ENCODE measurements at places on chromosomes 13 and 19.

DNA sequence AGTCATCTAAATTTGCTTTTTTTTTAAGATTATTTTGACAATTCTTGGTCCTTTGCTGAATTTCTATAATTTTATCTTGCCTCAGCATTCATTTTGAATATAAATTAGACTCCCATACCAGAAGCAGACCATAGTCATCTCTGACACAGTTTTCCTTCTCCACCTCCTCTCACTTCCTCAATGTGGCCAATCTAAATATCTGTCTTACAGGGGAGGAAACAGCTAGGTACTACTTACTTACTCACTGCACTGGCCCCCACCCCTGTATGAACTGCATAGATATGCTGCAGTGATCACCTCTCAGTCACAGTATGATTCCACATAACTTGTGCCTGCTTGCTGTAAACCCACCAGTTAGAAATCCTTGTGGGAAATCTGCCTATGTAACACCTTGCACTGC is 665.6 kb downstream of the FGF9 start:
- DNase-seq, result no peak

- DNase-seq, result no peak
These were observed 93.2 kb downstream of the STK24 start for GRCh38 chr13:98483601-98484288.

GRCh38 chr13:30307971-30308290 is 580 bp upstream of the KATNAL1 start:
- DNase-seq, result no peak

DNA sequence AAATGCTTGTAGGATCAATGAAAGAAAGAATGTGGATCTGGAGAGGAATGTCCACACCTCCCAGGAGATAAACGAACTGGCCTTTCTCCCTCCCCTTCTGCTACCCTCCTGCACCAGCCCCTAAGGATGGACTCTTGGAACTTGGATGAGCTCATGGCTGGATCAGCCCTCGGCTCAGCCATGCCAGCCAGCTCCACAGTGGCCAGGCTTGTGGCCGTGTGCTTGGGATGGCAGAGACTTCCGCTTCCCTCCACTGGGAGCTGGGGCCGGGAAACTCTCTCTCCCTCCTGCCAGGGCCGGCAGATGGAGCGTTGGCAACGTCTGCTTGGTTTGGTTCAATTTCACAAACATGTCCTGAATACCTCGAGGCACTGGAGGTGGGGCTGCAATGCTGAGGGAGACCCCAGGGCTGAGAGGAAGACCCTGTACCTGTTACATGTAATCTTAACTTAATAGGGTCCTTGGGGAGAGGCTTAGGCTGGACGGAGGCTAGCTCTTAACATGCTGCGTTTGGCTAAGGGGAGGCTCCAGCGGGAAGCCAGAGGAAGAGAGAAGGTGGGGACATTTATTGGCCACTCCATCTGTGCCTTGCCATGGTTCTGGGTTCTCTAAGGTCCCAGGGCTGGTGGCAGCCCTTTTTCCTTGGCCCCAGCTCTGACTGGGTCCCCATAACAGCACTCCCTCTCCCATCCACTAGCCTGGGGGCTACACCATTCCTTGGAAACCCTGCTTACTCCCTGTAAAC is 152.5 kb downstream of the IER2 start:
- no peak for DNase-seq

DNA sequence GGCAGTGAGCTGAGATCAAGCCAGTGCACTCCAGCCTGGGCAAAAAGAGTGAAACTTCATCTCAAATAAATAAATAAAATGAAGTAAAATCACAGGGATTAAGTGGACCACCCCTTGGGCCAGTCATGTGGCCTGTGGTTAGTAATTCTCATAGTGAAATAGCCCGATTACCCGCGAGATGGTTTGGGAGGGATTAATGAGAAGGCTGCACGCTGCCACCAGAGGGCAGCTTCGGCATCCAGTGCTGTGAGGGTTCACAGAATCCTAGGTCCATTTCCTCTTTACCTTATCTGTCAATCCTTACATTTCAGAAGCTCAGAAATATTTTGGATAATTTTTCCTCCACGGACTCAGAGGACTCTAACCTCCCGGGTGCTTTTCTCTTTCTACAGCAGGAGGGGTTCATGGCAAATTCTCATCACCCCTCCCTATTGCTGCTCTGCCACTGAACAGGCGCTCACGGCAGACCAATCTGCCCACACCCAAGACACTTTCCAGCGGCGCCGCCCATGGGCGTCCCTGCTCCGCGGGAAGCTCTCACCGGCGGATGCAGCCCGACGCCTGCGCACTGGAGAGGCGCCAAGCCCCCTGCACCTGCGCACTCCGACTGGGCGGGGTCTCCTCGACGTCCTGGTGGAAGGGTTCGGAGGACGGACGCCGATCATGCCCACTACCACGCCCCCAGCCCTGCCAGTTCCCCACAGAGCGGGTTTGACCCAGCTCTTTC is 11.0 kb downstream of the ZNF835 start:
- no peak for DNase-seq

- DNase-seq, result no peak
These were observed 21.5 kb upstream of the QTRT1 start for GRCh38 chr19:10679743-10680142.

DNA sequence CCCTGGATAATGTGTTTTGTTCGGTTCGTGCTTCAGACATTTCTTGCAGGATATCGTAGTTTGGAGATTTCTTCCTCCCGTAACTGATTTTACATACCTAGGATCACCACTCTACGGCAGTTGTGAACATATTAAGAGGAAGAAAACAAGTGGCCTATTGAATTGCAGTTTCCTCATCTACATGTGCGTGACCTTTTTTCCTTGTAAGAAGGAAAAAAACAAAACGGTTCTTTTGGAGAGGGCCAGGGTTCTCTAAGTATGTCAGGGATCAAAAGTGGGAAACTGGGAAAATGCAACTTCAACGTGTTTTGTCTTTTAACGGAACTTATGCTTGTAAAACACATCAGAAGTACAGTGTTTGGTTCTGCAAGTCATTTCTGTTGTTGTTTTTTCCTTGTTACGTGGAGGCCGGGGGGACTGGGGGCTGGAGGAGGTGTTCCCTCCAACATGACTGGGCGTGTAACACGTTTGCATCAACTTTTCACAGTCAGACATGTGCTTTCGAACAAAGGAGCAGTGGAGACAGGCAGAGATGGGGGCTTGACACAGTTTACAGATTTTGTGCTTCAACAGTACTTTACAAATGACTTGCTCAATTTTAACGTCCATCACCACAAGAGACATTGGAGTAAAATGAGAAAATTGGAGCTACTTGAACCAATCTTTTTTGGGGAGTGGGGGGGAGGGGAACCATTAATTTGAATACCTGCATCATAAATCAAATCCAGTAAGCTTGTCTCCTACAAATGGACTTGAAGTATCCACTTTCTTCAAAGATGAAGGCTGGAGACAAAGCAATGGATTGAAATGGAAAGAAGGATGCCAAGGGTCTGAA is 3.8 kb downstream of the ZC3H4 start:
- DNase-seq, result no peak

DNA sequence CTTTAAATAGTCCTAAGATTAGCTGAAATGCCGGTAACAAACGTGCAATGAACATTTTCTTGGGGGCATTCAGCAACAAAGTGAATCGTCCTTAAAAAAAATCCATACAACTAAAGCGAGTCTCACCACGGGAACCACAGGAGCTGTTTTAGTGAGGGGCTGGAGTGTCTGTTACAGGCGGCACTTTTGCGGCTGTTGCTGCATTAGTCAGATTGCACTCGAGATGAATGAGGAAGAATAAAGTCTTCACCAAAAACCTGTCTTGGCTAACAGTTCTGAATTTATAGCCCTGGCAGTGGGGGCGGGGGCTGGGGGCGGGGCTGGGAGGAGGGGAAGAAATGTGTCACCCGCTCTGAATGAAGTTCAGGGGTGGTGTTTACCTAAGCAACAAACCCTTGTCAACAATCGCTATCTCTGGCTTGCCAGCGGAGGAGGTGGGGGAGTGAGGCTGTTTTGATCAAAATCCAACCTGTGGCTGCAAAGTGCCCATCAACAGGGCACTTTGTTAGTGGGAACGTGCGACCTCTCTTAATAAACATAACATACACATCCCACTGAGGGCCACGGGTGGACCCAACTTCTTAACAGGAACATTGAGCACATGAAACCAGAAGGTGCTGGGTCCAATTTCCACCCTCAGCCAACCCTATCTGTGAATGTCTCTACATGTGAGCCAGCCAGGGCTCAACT is 44.5 kb downstream of the RFX2 start:
- peak; percentile 69 for DNase-seq

GRCh38 chr13:57311009-57311586 is 144.1 kb downstream of the PRR20E start:
- DNase-seq, result no peak

GRCh38 chr19:2629491-2630351 is 72.8 kb downstream of the GNG7 start:
- DNase-seq, result no peak

GRCh38 chr13:112574834-112575613 is 12.9 kb downstream of the TUBGCP3 start:
- DNase-seq, result no peak

GRCh38 chr13:113638806-113639205 is 19.2 kb downstream of the ATP4B start:
- DNase-seq, result no peak

DNA sequence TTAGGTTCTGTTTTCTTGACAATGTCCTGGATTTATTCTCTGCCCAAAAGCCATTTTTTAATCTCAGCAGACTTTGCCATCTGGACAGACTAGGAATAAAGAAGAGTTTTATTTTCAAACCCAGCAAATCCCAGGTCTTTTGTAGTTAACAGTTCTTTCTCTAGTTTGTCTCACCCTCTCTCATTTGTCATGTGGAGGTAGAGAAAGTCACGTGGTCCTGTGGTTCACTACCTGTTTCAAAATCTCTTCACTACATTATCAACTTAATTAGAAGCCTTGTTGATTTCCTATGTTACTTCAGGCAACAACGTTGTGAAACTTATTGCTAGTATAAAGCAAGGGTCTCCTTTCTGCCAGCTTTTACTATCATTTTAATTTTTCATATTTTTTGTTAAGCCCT is 1222.6 kb downstream of the EFNB2 start:
- no peak for DNase-seq

- DNase-seq, result no peak
These were observed 218.2 kb upstream of the SLC10A2 start for GRCh38 chr13:103284466-103284865.

DNA sequence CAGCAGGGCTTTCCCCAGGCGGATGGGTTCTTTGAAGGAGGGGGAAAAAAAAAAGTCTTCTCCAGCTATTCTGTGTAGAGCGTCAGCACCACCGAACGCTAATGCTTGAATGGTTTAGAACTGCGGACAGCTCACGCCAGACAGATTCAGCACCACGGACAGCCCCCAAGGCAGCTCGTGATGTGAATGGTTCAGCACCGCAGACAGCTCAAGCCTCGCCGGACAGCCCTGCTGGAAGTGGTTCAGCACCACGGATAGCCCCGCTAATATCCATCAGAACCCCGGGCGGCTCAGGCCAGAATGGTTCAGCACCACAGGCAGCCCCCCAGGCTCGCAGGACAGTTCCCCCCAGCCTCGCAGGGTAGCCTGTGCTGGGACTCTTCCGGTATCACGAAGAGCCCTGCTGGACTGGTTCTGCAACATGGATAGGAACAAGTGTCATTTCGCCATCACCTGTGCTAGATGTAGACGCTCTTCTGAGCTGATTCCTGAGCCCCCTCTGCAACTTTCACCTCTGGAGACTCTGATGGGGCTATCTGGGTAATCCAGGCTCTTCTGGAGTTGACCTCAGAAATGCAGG is 4.9 kb upstream of the SMIM17 start:
- no peak for DNase-seq

DNA sequence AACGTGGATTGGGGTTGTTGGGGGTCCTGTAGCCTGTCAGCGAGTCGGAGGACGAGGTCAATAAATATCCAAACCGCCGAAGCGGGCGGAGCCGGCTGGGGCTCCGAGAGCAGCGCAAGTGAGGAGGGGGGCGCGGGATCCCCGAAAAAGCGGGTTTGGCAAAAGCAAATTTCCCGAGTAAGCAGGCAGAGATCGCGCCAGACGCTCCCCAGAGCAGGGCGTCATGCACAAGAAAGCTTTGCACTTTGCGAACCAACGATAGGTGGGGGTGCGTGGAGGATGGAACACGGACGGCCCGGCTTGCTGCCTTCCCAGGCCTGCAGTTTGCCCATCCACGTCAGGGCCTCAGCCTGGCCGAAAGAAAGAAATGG is 754 bp upstream of the SIX5 start:
- peak; percentile 50 for DNase-seq

- DNase-seq, result no peak
These were observed 480.2 kb upstream of the MIR17HG start for GRCh38 chr13:90867336-90867683.

GRCh38 chr13:41495044-41495443 is 37.7 kb downstream of the RGCC start:
- DNase-seq, result no peak

GRCh38 chr19:37389234-37389633 is 18.3 kb downstream of the ZNF527 start:
- no peak for DNase-seq

DNA sequence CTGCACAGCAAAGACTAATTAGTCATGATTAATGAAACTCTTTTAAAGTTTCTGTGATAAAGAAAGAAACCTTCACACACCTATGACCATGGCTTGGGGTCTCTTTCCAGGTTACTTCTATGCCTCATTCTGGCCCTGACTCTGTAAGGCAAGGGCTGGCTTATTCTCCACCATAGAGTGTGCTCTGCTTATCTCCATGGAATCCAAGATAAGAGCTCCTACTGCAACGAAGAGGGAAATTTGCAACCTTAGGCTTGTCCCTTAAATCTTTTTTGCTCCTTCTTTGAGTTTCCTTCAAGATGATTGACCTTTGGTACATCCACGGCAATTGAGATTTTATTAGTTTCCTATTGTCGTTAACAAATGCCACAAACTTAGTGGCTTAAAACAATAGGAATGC is 239.9 kb downstream of the SPRY2 start:
- DNase-seq, result no peak

GRCh38 chr13:47396915-47397314 is 500.1 kb upstream of the HTR2A start:
- DNase-seq, result no peak

GRCh38 chr19:51427201-51427600 is 9.8 kb upstream of the SIGLEC10 start:
- no peak for DNase-seq

Data from T-helper 22 cell (primary cell).